ENCODE measurements at places on chromosomes 16 and 17. TPM values are rescaled to one million over a fixed set of nuclear protein-coding genes. Genes with fewer than 3 reads are reported as not detected.

- no peak overlapping the region for H3K4me3 ChIP-seq
- H3K27me3 ChIP-seq = no peaks in the 10 kb centered on the region
- no peaks in the 10 kb centered on the region for H3K4me1 ChIP-seq
- H3K36me3 ChIP-seq = no peaks in the 10 kb centered on the region
- DNase-seq = no peak
- H3K27ac ChIP-seq = no peak overlapping the region
Measured at GRCh38 chr17:35235917-35236316, 7.0 kb upstream of the SLFN5 start.

- H3K4me1 ChIP-seq = no peaks in the 10 kb centered on the region
- H3K27ac ChIP-seq = peak overlapping the region; percentile 33
- no peaks in the 10 kb centered on the region for H3K36me3 ChIP-seq
- no peak for DNase-seq
Measured at GRCh38 chr16:56999409-57000270, 10.3 kb downstream of the NLRC5 start.

FBXL16 gene
- 2.3 TPM for total RNA-seq

KCNJ18 gene
- not detected for total RNA-seq

TBC1D3H gene
- not detected for total RNA-seq
